ENCODE measurements at places on chromosomes 1 and 21. TPM values are rescaled to one million over a fixed set of nuclear protein-coding genes. Genes with fewer than 3 reads are reported as not detected.

The ATP1A2 gene
- 5.5 TPM for polyA plus RNA-seq

The CALML6 gene
- 1.2 TPM for polyA plus RNA-seq

The KRTAP21-2 gene
- not detected for polyA plus RNA-seq

The EFNA4 gene
- 11.8 TPM for polyA plus RNA-seq

The TSPEAR gene
- polyA plus RNA-seq, result 0.09 TPM

The CFAP45 gene
- 14.2 TPM for polyA plus RNA-seq

The NBPF9 gene
- polyA plus RNA-seq, result 5.3 TPM

The RHD gene
- polyA plus RNA-seq, result not detected

The F13B gene
- polyA plus RNA-seq, result not detected

The AADACL3 gene
- polyA plus RNA-seq, result not detected

The SLC44A3 gene
- 35.2 TPM for polyA plus RNA-seq

The PERM1 gene
- polyA plus RNA-seq, result 0.86 TPM

The S100A7 gene
- not detected for polyA plus RNA-seq

The LRRC3 gene
- 0.60 TPM for polyA plus RNA-seq

The ZNF687 gene
- 8.5 TPM for polyA plus RNA-seq

The TRAF3IP3 gene
- polyA plus RNA-seq, result 3.6 TPM

The ANKRD34A gene
- polyA plus RNA-seq, result 0.37 TPM

The KDM5B gene
- 10.7 TPM for polyA plus RNA-seq

The BRDT gene
- not detected for polyA plus RNA-seq

The SPRR2E gene
- polyA plus RNA-seq, result not detected

The DCDC2B gene
- polyA plus RNA-seq, result not detected

The RHEX gene
- 10.2 TPM for polyA plus RNA-seq

The SUCO gene
- 9.8 TPM for polyA plus RNA-seq

The INKA2 gene
- 3.5 TPM for polyA plus RNA-seq

The PLA2G2C gene
- not detected for polyA plus RNA-seq

The AMIGO1 gene
- 5.1 TPM for polyA plus RNA-seq

The SLC2A5 gene
- polyA plus RNA-seq, result 9.0 TPM

The PCNT gene
- polyA plus RNA-seq, result 4.2 TPM

The TNNI3K gene
- 2.2 TPM for polyA plus RNA-seq

The KRTAP7-1 gene
- polyA plus RNA-seq, result not detected

The EPRS1 gene
- polyA plus RNA-seq, result 63.1 TPM

The C1orf167 gene
- 1.9 TPM for polyA plus RNA-seq

The CENPF gene
- polyA plus RNA-seq, result 0.39 TPM

The RGSL1 gene
- polyA plus RNA-seq, result not detected

The TXNIP gene
- polyA plus RNA-seq, result 356 TPM

The KCNH1 gene
- polyA plus RNA-seq, result not detected

The SPAG17 gene
- 8.7 TPM for polyA plus RNA-seq

The ARTN gene
- 4.3 TPM for polyA plus RNA-seq

The MSH4 gene
- polyA plus RNA-seq, result not detected

The KMO gene
- 35.5 TPM for polyA plus RNA-seq

The SCYL3 gene
- polyA plus RNA-seq, result 5.6 TPM

The LMX1A gene
- polyA plus RNA-seq, result not detected

The TACSTD2 gene
- 127 TPM for polyA plus RNA-seq

The FALEC gene
- not detected for polyA plus RNA-seq

The AMY1A gene
- not detected for polyA plus RNA-seq

The UBXN11 gene
- 30.2 TPM for polyA plus RNA-seq

The BSND gene
- 22.7 TPM for polyA plus RNA-seq

The EVA1B gene
- polyA plus RNA-seq, result 91.8 TPM

The AIM2 gene
- polyA plus RNA-seq, result not detected

The SLC45A1 gene
- polyA plus RNA-seq, result 9.2 TPM

The FCRL1 gene
- polyA plus RNA-seq, result not detected
